Metanephros (tissue), 2 donors: ENCODE measurements at places on chromosomes 4 and X. TPM values are rescaled to one million over a fixed set of nuclear protein-coding genes. Genes with fewer than 3 reads are reported as not detected.

The AMTN gene
- total RNA-seq: not detected

The SPANXB1 gene
- total RNA-seq: not detected

The CFAP47 gene
- 2.3 TPM for total RNA-seq

The RPS6KA6 gene
- total RNA-seq: 10.8 TPM

The PHOX2B gene
- total RNA-seq: 0.12 TPM

The HS3ST1 gene
- 4.1 TPM for total RNA-seq

The MBNL3 gene
- total RNA-seq: 36.6 TPM

The STPG2 gene
- 1.4 TPM for total RNA-seq

The JAKMIP1 gene
- 0.70 TPM for total RNA-seq

The PNMA3 gene
- total RNA-seq: 12.5 TPM

The STARD8 gene
- total RNA-seq: 32.3 TPM

The GABRQ gene
- 0.99 TPM for total RNA-seq

The NAA10 gene
- total RNA-seq: 47.4 TPM
